ENCODE measurements at places on chromosomes 1 and 21.

DNA sequence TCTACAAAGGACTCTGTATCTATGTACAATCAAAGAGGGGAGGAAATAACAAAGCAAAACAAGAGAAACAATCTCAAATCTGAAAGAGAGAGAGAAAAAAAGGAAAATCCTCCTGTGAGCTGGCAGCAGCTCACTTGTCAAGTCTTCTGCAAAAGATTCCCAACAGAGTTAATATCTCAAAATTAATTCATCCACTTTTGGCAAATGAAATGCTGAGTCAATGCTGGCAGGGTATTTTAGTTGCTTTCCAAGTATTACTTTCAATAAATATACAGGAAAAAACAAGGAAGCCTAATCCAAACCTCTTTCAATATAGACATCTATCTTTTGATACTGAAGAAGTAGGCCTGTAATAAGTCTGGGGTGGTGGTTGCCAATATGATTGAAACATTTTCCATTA, 613.9 kb upstream of the NEGR1 start:
- no peak for DNase-seq

DNA sequence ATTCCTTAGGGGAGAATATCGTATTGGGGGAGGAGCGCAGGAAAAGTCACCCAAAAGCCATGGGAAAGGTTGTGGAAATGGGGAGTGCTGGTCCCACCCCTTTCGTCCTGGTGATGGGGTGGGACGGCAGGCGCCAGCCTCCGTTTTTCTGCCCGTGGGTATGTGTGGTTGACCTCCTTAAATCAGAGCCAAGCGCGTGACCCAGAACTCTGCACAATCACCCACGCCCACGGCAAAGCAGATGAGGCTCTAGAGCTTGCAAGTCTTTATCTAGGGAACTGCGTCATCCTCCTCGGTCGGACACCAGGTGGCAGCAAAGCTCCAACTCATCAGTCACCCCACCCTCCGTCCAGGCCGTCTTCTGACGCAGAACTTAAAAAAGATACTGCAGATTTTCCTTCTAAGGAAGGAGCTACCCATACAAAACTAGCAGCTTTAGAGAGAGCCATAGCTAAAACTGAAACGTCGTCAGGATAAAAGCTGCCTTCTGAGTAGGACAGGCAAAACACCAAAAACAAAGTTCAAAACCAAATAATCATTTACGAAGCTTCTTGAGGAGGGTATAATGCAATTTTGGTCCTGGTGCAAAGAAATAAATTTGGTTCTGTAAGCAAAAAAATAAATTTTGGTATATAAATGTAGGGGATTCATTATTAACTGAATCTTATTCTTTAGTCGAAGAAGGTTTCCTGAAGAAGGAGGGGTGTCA, 62.0 kb downstream of the TBX19 start:
- DNase-seq = peak; percentile 83

- no peak for DNase-seq
Measured at GRCh38 chr1:46219551-46220520, 16.7 kb downstream of the LURAP1 start.

- no peak for DNase-seq
Measured at GRCh38 chr21:43869486-43870325, 4.7 kb downstream of the AGPAT3 start.

GRCh38 chr1:245156736-245157505, 2.1 kb downstream of the KIF26B start:
- DNase-seq = peak; percentile 90

- no peak for DNase-seq
Measured at GRCh38 chr1:100615686-100616085, 77.7 kb downstream of the GPR88 start.

DNA sequence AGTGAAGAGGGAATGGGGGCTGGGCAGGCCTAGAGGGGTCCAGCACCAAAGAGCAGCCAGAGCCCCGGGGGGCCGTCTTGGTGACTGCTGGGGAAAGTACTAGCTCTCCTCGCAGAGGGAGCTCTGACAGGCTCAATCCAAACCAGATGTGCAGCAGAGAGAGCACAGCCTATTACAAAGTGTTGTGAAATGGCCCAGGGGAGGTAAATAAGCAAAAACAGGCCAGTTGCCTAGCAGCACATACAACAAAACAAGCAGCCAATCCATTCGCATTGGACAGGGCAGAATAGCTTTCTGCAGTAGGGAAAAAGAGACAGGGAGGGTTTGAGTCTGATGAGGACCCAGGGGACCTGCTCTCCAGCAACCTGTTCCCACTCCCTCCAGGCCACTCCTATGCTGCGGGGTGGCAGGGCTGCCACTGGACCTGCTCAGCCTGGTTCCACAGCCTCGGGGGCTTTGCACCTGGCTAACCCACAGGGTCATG, 239.6 kb upstream of the FGGY start:
- DNase-seq = no peak

GRCh38 chr1:160167056-160167455, 15.7 kb downstream of the ATP1A4 start:
- DNase-seq = no peak

- peak; percentile 20 for DNase-seq
Measured at GRCh38 chr21:16533692-16534407, 804.1 kb downstream of the USP25 start.

DNA sequence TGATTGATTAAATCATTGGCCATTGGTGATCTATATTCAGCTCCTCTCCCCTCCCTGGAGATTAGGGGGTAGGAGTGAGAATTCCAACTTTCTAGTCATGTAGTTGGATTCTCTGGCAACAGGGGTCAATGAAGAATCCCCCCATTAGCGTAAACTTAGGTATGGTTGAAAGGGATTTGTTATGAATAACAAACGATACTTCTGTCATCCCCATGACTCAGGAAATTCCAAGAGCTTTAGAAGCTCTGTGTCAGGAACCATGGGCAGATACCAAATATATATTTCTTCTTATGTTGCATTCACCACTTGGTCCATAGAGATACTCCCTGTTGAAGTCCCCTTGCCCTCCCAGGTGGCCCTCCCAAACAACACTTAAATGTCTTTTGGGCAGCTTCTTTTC, 124.5 kb downstream of the DNM3 start:
- DNase-seq = no peak

- DNase-seq = no peak
Measured at GRCh38 chr1:53681351-53681976, 57.5 kb downstream of the GLIS1 start.

DNA sequence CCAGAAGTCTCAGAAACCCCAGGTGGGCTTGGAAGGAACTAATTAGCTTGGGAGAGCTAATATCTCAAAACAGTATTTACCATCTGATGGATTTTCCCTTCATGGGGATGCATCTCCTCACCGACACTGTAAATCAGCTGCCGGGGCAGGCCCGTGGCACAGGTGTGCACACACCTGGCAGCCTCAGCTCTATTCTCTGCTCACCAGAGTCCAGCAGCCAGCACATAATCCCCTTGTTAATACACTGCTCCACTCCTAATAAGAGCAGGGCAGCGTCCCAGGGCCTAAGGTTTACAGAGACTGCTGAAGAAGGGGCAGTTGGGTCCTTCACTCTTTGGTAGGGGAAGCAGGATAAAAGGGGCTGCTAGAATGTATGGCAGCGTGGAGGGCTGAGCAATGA, 200.0 kb downstream of the TOMM20 start:
- no peak for DNase-seq

- DNase-seq = no peak
Measured at GRCh38 chr1:45394342-45394741, 54.1 kb upstream of the MUTYH start.

DNA sequence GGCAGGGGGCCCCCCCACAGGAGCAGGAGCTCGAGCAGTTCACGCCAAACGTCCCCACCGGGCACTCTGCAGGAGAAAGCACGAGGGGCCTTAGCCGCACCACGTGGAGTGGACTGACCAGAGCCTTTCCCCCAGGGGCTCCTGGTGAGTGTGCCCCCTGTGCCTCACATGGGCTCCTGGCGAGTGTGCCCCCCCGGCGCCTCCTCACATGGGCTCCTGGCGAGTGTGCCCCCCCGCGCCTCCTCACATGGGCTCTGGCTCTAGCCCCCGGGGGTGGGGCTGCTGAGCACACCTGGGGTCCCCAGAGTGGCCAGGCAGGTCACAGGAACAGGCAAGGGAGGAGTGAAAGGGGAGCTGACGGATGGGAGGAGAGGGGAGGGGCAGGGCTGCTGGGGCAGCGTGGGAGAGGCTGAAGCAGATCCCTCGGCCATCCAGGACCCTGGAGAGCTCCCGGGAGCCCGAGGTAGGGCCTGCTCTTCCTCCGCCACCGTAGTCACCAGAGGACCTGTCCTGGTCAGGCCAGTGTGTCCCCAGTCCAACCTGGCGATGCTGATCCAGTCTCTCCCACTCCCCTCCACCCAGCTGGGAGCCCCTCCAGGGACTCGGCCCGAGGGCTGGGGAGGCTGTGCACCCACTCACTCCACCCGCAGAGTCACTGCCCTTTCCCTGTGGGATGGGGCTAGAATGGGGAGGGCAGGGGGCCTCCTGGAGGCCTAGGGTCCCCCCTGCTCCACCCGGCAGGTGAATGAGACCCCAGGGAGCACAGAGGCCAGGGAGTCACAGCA, 47.6 kb downstream of the ARHGEF16 start:
- DNase-seq = no peak

- DNase-seq = peak; percentile 34
Measured at GRCh38 chr1:113903501-113904292, 902 bp downstream of the AP4B1 start.

DNA sequence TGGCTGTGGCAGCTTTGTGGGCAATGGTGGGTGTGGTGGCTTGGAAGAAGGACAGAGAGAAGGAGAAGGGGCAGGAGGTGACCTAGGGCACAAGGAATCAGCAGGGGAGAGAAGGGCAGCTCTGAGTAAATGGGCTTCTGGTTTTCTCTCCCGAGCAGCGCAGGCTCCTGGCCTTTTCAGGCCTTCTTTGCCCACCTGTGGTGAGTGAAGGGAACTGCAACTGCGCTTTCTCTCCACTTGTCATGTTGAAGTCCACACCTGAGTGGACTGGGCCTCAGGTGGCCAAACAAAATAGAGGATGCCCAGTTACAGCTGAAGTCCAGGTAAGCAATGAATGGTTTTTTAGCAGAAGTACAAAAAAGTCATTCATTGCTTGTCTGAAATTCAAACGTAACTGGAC, 29.4 kb upstream of the KCNA10 start:
- DNase-seq = peak; percentile 34

- peak; percentile 85 for DNase-seq
Measured at GRCh38 chr1:43367904-43368645, at the start of gene ELOVL1. TSS of gene ELOVL1 (minus strand) at chr1:43368011. CDS start at chr1:43365609, 2,402 bp downstream.

GRCh38 chr1:38375035-38375434, 328.4 kb upstream of the POU3F1 start:
- DNase-seq = no peak

DNA sequence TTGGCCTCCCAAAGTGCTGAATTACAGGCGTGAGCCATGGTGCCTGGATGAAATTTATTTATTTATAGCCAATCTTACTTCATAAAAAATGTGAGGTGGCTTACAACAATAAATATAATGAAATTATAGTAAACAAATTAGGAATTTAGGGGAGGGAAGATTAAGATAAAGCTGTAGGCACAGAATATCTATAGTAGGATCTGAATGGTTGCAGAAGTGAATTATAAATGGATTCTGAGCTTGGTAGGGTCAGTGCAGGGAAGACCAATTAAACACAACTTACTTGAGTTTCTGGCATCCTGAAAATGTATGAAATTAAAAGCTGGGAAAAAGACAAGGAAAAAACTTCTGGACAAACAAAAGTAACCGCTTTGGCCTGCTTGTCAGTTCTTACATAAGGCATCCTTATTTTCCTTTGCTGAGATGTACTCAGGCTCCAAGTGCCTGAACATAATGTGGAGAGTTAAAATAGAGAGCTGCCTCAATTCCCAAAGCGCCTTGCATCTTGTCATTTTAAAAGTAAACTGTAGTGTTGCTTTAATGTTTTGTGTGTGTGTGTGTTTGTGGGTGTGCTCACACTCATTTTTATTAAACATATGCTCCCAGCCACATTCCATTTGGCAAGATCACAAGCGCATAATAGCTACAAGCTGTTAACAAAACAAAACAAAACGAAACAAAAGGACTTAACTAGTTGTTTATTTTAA, 247.3 kb downstream of the S1PR1 start:
- DNase-seq = no peak

- DNase-seq = no peak
Measured at GRCh38 chr21:28111151-28111619, 881.5 kb downstream of the LTN1 start.

DNA sequence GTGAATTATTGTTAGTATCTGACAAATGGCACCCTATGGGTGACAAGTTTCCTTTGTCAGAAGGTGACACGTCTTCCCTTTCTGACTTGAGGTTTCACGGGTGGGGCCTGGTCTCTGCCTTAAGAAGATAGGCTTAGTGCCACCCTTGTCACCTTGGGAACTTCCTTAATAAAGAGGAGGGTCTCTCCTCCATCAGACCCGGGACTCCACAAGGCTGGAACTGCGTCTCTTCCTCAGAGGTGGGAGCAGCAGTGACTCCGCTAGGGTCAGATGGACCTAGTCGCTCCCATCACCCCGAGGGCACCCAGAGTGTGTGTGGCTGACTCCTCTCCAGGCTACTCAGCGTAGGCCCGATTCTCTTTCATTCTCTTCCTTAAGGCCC, 774 bp upstream of the WDTC1 start:
- peak; percentile 8 for DNase-seq

- no peak for DNase-seq
Measured at GRCh38 chr1:156804026-156804425, 12.6 kb downstream of the SH2D2A start.
